ENCODE measurements at places on chromosomes 12 and 14. TPM values are rescaled to one million over a fixed set of nuclear protein-coding genes. Genes with fewer than 3 reads are reported as not detected.

- no peaks in the 10 kb centered on the region for H3K36me3 ChIP-seq
- no peak for DNase-seq
- no peak overlapping the region for H3K4me3 ChIP-seq
- no peak overlapping the region for H3K27ac ChIP-seq
- H3K27me3 ChIP-seq, result no peaks in the 10 kb centered on the region
Observed at GRCh38 chr14:30790827-30791226, 83.5 kb upstream of the COCH start.

DNA sequence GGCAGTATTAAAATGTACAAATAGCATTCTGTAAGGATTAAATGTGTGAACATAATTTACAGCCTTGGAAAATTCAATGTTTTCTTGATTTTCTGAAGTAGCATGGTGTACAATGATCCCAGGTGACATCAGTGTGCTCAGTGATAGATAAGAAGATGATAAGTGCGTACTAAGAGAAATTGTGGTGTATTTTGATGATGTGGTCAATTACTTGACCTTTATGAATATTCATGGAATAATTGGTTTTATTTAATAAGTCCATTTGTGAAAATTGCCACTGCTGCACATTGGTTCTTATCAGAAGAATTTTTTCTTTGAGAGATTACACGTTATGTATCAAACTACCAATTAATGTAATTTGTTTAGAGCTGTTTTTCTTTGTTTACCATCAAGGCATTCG is 128.8 kb downstream of the FOXG1 start:
- no peaks in the 10 kb centered on the region for H3K27me3 ChIP-seq
- no peaks in the 10 kb centered on the region for H3K36me3 ChIP-seq
- no peak overlapping the region for H3K27ac ChIP-seq

GRCh38 chr14:96168581-96168980 is 36.1 kb upstream of the BDKRB2 start:
- H3K27me3 ChIP-seq, result no peaks in the 10 kb centered on the region
- H3K27ac ChIP-seq, result no peak overlapping the region
- no peak for DNase-seq
- H3K36me3 ChIP-seq, result no peaks in the 10 kb centered on the region
- H3K4me3 ChIP-seq, result no peak overlapping the region

NFATC4 gene
- total RNA-seq, result 56.7 TPM

- H3K27ac ChIP-seq, result no peak overlapping the region
- H3K36me3 ChIP-seq, result no peaks in the 10 kb centered on the region
- no peaks in the 10 kb centered on the region for H3K27me3 ChIP-seq
- peak; percentile 37 for DNase-seq
- H3K4me3 ChIP-seq, result no peak overlapping the region
Observed at GRCh38 chr14:65115615-65116014, 13.3 kb upstream of the MAX start.

GRCh38 chr14:35877276-35877675 is 51.1 kb downstream of the BRMS1L start:
- no peak overlapping the region for H3K4me3 ChIP-seq
- no peaks in the 10 kb centered on the region for H3K27me3 ChIP-seq
- H3K4me1 ChIP-seq, result peaks cover 13% of the 10 kb centered on the region
- no peaks in the 10 kb centered on the region for H3K36me3 ChIP-seq
- DNase-seq, result no peak
- H3K27ac ChIP-seq, result no peak overlapping the region

- H3K36me3 ChIP-seq, result no peaks in the 10 kb centered on the region
- no peaks in the 10 kb centered on the region for H3K27me3 ChIP-seq
- peaks cover 12% of the 10 kb centered on the region for H3K4me1 ChIP-seq
- no peak overlapping the region for H3K4me3 ChIP-seq
- no peak for DNase-seq
Observed at GRCh38 chr12:104680070-104680469, 223.3 kb downstream of the CHST11 start.

CELA1 gene
- not detected for total RNA-seq

STAT6 gene
- total RNA-seq, result 168 TPM

- H3K27me3 ChIP-seq, result no peaks in the 10 kb centered on the region
Observed at GRCh38 chr14:56659964-56660551, 80.5 kb downstream of the TMEM260 start.

GRCh38 chr14:24132061-24132685 is 1.7 kb downstream of the FITM1 start:
- no peak overlapping the region for H3K4me3 ChIP-seq
- DNase-seq, result no peak
- H3K4me1 ChIP-seq, result peaks cover 25% of the 10 kb centered on the region
- H3K27me3 ChIP-seq, result no peaks in the 10 kb centered on the region
- peak overlapping the region; percentile 70 for H3K27ac ChIP-seq

GRCh38 chr14:88154321-88154720 is 149.4 kb downstream of the GPR65 start:
- H3K4me1 ChIP-seq, result no peaks in the 10 kb centered on the region
- H3K4me3 ChIP-seq, result no peak overlapping the region
- no peaks in the 10 kb centered on the region for H3K27me3 ChIP-seq
- DNase-seq, result peak; percentile 86
- no peak overlapping the region for H3K27ac ChIP-seq

DNA sequence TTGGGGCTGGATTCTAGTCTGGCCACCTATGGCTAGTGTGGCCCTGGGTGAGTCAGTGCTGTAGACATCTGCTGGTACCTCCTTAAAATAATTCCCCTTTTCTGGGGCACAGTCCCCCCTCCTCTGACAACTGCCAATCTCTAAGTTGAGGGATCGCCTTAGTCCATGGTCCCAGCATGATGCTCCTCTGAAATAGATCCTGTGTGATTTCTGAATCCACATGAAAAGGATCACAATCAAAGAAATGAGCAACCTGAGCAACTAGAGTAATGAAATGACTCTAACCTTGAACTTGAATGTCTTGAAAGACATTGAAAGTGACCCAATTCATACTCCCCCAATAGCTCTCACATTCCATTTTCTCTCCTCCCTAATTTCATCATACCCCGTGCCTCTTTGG is 332.5 kb downstream of the VRK1 start:
- H3K4me1 ChIP-seq, result no peaks in the 10 kb centered on the region
- H3K27ac ChIP-seq, result no peak overlapping the region
- H3K36me3 ChIP-seq, result no peaks in the 10 kb centered on the region
- no peak for DNase-seq
- H3K27me3 ChIP-seq, result no peaks in the 10 kb centered on the region

- peak overlapping the region; percentile 70 for H3K27ac ChIP-seq
- peaks cover 16% of the 10 kb centered on the region for H3K4me1 ChIP-seq
- H3K4me3 ChIP-seq, result no peak overlapping the region
- DNase-seq, result no peak
Observed at GRCh38 chr14:23167116-23167847, 16.2 kb downstream of the SLC7A8 start.

DNA sequence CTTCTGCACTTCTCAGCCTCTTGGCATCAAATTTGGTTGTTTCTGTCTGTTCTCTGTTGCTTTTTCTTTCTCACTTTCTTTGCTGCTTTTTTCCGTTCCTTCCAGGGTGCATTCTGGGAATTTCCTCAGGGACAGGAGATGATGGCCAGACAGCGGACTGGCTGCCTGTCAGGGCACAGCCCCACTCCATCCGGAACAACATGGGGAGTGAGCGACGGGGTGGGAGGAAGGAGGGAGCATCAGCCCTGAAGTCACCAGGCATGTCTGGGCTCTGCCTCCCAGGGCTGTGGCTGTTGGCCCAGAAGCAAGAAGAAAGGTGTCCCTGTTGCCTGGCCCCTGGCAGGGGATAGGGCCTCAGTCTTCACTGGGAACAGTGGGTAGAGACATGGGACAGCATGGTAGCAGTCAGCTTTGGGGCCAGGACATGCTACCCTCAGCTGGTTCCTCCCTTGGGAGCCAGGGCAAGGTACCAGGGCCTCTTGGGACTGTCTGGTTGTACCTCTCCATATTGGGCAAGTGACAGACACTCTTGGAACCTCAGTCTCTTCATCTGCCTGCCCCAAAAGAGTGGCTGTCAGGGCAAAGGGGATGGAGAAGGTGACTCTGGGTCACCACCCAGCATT is 8.6 kb downstream of the PGF start:
- H3K27me3 ChIP-seq, result peaks cover 25% of the 10 kb centered on the region
- peaks cover 29% of the 10 kb centered on the region for H3K4me1 ChIP-seq
- H3K4me3 ChIP-seq, result peak overlapping the region; percentile 13

DNA sequence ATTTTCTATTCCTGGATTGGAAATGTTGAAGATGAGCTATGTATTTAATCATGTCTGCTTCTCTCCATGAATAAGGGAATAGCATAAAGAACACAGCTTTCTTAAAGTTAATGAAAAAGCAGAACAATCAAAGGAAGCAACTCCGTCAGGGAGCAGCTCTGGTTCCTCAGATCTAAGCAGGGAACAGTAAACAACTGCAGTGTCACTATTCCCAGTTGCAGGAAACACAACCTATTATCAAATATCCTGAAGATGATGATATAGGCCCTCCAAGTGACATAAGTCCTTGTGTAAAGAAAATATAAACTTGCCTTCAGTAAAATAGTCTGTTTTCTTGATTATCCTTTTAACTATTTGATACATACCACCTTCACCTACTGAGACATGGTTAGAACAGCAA is 228.1 kb downstream of the KCNC2 start:
- H3K36me3 ChIP-seq, result no peaks in the 10 kb centered on the region
- H3K27ac ChIP-seq, result no peak overlapping the region
- DNase-seq, result no peak
- H3K4me1 ChIP-seq, result no peaks in the 10 kb centered on the region
- H3K27me3 ChIP-seq, result no peaks in the 10 kb centered on the region

GRCh38 chr14:68541178-68541896 is 251.5 kb downstream of the ZFP36L1 start:
- peaks cover 42% of the 10 kb centered on the region for H3K4me1 ChIP-seq
- DNase-seq, result peak; percentile 70
- H3K27me3 ChIP-seq, result no peaks in the 10 kb centered on the region

MSRB3 gene
- total RNA-seq, result 278 TPM

- H3K4me3 ChIP-seq, result no peak overlapping the region
- H3K27me3 ChIP-seq, result no peaks in the 10 kb centered on the region
- no peaks in the 10 kb centered on the region for H3K4me1 ChIP-seq
- no peak overlapping the region for H3K27ac ChIP-seq
Observed at GRCh38 chr14:98847521-98848468, 424.2 kb downstream of the BCL11B start.

DNA sequence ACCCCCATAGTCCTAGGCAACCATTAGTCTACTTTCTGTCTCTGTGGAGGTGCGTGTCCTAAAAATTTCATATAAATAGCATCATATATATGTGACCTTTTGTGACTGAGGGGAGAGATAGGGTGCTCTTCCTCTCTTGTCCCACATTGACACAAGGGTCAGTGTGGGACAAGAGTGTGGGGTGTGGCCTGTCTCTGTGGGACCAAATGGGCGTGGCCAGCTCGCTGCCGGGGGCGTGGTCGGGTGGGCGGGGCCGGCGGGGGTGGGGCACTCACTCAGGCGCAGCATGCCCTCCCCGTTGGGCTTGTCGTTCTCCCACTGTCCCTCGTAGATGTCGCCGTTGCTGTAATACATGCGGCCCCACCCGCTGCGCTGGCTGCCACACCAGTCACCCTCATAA is 15.5 kb downstream of the MORN3 start:
- H3K36me3 ChIP-seq, result no peaks in the 10 kb centered on the region
- no peak for DNase-seq
- no peak overlapping the region for H3K4me3 ChIP-seq
- no peak overlapping the region for H3K27ac ChIP-seq
- H3K27me3 ChIP-seq, result no peaks in the 10 kb centered on the region

CYP46A1 gene
- total RNA-seq, result 1.5 TPM

- no peak overlapping the region for H3K27ac ChIP-seq
- H3K4me1 ChIP-seq, result no peaks in the 10 kb centered on the region
- H3K36me3 ChIP-seq, result no peaks in the 10 kb centered on the region
- H3K27me3 ChIP-seq, result no peaks in the 10 kb centered on the region
Observed at GRCh38 chr14:53412819-53413675, 259.9 kb upstream of the DDHD1 start.

- H3K27ac ChIP-seq, result no peak overlapping the region
- H3K27me3 ChIP-seq, result no peaks in the 10 kb centered on the region
- H3K4me3 ChIP-seq, result no peak overlapping the region
- DNase-seq, result no peak
Observed at GRCh38 chr12:52119398-52120254, 40.1 kb downstream of the SMIM41 start.

MLF2 gene
- total RNA-seq, result 247 TPM

DNA sequence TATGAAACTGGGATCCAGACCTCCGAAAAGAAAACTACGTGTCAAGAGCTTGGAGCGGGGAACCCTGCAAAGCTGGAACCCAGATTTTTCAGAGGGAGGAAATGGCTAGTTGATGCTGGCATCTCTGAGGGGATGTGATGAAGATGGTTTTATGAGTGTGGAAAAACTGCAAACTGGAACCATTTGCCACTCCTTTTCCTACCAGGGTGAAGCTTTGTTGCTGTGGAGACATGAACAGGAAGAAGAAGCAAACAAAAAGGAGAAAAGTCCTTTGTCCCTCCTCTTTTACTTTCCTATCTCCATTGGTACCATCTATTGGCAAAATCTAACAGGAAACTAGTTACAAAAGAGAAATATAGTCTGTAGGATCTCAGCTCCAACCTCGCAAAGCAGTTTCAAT is 39.2 kb downstream of the CDK17 start:
- peak overlapping the region; percentile 31 for H3K27ac ChIP-seq
- no peaks in the 10 kb centered on the region for H3K27me3 ChIP-seq
- H3K4me3 ChIP-seq, result no peak overlapping the region
- H3K4me1 ChIP-seq, result peaks cover 84% of the 10 kb centered on the region

GRCh38 chr12:111442301-111443045 is 36.8 kb downstream of the SH2B3 start:
- peak overlapping the region; percentile 25 for H3K27ac ChIP-seq
- no peak for DNase-seq
- no peaks in the 10 kb centered on the region for H3K27me3 ChIP-seq
- peaks cover 30% of the 10 kb centered on the region for H3K36me3 ChIP-seq

- H3K4me3 ChIP-seq, result no peak overlapping the region
- H3K4me1 ChIP-seq, result no peaks in the 10 kb centered on the region
- no peak overlapping the region for H3K27ac ChIP-seq
- H3K36me3 ChIP-seq, result no peaks in the 10 kb centered on the region
- H3K27me3 ChIP-seq, result no peaks in the 10 kb centered on the region
- no peak for DNase-seq
Observed at GRCh38 chr12:130111965-130112496, 50.2 kb upstream of the FZD10 start.

GRCh38 chr14:99749763-99750715 is 43.2 kb upstream of the EML1 start:
- H3K27me3 ChIP-seq, result no peaks in the 10 kb centered on the region
- H3K36me3 ChIP-seq, result no peaks in the 10 kb centered on the region
- peaks cover 97% of the 10 kb centered on the region for H3K4me1 ChIP-seq
- DNase-seq, result no peak

DNA sequence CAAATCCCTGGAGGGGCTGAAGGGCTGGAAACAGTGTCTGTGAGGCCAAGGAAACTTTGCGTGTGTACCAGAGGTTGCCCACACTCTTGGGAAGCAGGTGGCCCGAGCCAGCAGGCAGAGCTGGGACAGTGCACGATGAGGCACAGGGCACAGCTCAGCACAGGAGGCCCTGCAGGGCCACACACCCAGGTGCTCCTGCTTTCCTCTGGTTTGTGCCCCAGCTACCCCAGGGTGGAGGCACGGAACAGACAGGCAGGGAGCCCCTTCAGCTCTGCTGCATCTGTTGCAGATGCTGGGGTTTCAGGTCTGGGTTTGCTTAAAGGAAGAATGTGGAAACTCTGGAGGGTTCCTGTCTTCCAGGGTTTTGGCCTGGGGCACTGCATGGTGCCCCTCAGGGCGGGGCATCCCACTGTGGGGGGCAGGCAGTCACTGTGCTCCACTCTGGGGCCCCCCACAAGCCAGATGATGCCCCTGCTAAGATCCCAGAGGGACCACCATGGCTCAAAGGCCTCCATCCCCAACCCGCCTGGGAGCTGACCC is 8.6 kb downstream of the TMEM179 start:
- DNase-seq, result no peak
- H3K27ac ChIP-seq, result no peak overlapping the region
- H3K27me3 ChIP-seq, result no peaks in the 10 kb centered on the region
- no peaks in the 10 kb centered on the region for H3K36me3 ChIP-seq

All from esophagus muscularis mucosa (tissue), 4 donors.